ENCODE measurements at places on chromosomes 1 and 21.

GRCh38 chr1:7558921-7559869 lies 211.9 kb upstream of the VAMP3 start:
- no peak for DNase-seq

- DNase-seq = no peak
Observed at GRCh38 chr1:38087676-38088075, 41.1 kb upstream of the POU3F1 start.

DNA sequence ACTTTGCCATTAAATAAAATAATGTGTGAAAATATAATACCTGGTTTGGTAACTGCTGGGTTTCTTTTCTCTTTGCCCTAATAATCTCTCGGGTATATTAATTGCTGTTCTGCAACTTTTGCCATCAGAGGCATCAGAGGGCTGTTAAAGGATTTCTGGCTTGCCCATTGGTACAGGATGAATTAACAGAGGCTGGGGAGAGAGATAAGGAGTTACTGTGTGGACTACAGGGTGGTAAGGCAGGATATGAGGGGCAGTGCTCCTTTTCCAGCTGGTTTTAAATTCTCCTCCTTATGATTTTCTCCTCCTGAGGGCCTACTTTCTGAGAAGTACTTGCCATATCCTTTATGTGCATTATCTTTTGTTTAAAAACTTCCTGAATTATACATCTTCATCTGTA lies 48.3 kb downstream of the FGGY start:
- DNase-seq = no peak

GRCh38 chr1:39818482-39818881 lies 29.8 kb upstream of the BMP8B start:
- DNase-seq = peak; percentile 15
